ENCODE measurements at places on chromosomes 12 and 14.

DNA sequence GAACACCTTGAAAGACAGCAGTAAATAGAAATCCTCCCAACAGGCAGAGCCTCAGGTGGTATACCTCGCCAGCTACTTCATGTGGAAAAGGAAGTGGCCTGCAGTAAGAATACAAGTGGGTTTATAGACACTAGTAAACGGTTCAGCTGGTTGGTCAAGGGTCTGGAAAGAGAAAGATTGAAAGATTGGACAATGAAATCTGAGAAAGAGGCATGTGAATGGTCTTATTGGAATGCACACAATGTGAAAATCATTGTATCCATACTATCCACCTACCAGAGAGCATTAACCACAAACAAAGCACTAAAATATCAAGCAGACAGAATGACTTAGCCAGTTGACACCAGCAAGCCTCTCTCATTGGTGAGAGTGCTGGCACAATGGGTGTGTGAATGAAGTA lies 98.2 kb downstream of the SSPN start:
- no peak for ATAC-seq

DNA sequence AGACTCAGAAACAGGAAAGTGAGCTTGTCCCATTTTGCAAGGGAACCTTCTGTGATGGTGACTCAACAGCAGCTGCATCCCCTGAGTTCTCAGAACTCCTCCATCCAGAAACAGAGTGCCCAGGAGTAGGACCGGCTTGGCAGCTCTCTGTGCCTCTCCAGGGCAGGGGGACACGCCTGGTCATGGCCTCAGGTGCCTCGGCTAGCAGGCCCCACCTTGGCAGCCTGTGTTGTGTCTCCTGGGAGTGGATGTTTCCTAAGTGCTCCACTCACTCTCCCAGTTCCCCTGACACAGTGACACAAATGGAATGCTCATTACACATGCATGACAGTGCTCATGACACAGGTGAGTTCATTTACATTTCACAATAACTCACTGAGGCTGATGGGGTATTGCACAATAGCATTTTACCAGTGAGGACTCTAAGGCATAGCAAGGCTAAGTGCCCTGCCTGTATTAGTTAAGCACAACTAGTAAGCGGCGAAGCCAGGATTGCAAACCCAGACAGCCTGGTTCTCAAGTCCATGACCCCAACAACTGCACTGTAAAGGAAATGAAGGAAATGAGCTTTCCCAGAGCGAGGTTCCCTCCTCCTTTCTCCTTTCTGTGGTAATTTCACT lies 47.4 kb downstream of the CALM1 start:
- no peak for ATAC-seq

- ATAC-seq: peak; percentile 65
Measured at GRCh38 chr14:21382886-21383847, 652 bp downstream of the SUPT16H start.

- no peak for ATAC-seq
Measured at GRCh38 chr14:31933716-31934115, 143.4 kb upstream of the ARHGAP5 start.

GRCh38 chr12:89195470-89195869 lies 156.8 kb downstream of the DUSP6 start:
- no peak for ATAC-seq

- peak; percentile 47 for ATAC-seq
Measured at GRCh38 chr12:132413931-132414588, 75.9 kb upstream of the FBRSL1 start.

DNA sequence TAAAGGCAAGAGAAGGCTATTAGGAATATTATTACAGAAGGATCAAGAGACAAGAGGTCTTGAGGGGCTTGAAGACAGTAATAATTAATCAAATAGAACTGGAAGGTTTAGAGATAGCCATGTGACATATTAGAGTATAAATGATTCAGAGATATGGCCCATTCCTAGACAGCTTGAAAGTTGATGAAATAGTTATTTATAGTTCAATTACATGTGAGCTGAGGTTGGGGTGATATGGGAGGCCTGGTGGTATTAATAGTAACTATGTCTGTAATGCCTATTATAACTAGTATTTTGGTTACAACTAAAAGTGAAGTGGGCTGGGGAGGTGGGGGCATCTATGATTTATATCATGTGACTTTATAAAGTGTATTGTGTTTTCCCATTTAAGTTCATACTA lies 14.1 kb upstream of the MIS18BP1 start:
- no peak for ATAC-seq

DNA sequence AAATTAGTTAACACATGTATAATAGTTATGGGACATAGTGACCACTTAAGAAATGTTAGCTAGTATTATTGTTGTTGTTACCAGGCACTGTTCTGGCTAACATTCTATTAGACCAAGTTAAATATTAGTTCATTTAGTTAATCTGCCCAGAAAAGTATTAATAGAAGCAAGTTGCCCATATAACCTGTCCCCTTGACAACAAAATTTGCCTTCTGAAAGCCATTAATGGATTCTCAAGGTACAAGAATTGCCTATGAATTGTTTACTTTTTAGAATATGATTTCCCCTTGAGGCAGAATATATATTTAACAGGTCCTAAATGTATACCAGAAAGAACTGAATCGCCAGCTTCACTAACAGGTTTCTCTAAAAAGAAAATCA lies 167.3 kb upstream of the TMCC3 start:
- ATAC-seq: no peak

DNA sequence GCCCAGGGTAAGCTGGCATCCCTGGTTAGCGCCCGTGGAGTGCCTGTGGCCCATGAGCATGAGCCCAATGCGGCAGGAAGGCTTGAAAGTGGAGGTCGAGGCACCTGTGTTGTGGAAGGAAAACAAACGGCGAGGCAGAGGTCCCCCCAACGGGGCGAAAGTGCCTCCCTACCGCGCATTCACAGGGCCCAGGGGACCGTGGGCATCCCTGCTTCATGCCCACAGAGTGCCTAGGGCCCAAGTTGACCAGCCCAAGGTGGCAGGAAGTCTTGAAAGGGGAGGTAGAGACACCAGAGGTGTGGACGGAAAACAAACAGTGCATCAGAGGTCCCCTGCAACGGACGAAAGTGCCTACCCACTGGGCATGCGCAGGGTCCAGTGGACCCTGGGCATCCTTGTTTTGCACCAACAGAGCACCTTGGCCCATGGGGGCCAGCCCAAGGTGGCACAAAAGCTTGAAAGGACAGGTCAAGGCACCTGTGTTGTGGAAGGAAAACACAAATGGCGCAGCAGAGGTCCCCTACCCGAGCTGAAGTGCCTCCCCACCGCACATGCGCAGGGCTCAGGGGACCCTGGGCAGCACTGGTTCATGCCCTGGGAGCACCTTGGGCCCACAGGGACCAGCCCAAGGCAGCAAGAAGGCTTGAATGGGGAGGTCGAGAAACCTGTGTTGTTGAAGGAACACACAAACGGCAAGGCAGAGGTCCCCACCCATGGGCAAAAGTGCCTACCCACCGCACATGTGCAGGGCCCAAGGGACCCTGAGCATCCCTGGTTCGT lies 377.5 kb downstream of the ALG10 start:
- ATAC-seq: no peak

GRCh38 chr12:62351326-62351725 lies 91.1 kb downstream of the USP15 start:
- no peak for ATAC-seq

GRCh38 chr12:132610051-132610759 lies at the start of gene LRCOL1:
Gene LRCOL1, minus strand, starts transcription at chr12:132610582. Its CDS starts 4,331 bp downstream, at chr12:132606251.
- ATAC-seq: peak; percentile 74

DNA sequence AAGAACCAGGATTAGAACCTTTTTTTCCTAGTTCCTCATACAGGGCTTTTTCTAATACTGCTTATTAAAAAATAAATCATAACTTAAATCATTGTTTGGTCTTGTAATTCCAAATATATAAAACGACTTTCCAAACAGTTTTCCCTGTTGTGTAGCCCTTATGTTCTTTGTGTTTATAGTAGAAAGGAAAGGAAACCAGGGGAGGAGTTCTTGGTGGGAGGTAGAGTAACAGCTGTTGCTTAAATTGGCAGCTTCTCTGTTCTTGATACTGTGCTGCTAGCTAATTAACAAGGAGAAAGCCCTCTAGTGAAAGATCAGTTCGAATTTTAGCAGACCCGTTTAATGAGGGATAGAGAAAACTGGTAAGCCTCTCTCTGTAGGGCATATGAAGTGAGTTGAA lies 15.0 kb downstream of the SRP54 start:
- no peak for ATAC-seq

DNA sequence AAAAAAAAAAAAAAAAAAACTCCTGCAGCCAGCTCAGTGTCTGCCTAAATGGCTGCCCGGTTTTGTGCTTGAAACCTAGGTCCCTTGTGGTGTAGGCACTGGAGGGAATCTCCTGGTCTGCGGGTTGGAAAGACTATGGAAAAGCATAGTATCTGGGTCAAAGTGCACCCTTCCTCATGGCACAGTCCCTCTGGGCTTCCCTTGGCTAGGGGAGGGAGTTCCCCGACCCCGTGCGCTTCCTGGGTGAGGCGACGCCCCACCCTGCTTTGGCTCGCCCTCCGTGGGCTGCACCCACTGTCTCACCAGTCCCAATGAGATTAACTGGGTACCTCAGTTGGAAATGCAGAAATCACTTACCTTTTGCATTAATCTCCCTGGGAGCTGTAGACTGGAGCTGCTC lies 14.3 kb downstream of the PTCSC3 start:
- no peak for ATAC-seq

DNA sequence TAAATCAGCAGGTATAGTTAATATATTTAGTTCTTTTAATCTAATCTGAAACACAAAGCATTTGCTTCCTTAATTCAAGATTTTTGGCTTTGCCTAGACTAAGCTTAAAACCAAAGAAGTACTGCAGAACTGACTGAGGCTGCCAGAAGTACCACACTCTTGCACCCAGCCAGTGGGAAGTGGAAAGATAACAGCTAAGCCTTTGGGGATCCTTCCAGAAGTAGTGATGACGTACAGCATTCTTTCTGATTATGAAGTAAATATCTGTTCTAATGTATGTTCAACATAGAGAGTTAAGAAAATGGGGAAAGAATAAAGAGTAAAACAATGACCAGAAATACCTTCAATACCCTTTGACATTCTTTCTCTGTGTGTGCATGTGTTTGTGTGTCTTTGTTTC lies 19.3 kb downstream of the NTF3 start:
- ATAC-seq: no peak

DNA sequence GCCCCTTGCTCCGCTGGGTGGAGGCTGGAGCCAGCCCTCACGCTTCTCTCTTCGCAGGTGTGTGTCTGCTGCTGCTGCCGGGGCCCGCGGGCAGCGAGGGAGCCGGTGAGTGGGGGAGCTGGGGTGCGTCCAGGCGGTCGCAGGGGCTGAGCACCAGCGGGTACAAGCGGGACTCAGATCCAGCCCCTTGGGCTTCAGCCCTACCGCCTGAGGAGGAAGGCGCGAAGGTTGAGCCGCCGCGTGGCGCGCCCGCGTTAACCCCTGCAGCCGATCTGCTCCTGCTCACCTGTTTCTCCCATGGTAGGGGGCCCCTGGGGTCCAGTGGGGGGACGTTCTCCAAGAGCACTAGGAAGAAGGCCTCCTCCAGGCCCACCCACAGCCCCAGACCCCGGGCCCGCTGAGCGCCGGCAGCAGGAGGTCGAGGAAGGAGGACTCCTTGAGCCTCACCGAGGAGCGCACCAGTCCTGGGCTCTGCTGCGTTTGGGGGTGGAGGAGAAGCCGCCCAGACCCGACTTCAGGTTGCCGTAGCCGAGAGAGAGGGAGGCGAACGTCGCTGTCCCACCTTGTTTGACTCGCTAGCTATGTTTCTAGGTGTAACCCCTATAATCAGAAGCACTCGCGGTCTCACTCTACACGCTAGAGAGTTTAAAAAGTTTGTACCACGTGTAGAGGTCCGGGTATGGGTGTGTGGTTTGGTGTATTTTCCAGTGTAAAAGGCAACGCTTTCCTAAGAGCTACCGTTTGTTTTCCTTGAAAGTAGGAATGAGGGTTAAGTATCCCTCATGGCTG lies 834 bp downstream of the COCH start:
- ATAC-seq: no peak

DNA sequence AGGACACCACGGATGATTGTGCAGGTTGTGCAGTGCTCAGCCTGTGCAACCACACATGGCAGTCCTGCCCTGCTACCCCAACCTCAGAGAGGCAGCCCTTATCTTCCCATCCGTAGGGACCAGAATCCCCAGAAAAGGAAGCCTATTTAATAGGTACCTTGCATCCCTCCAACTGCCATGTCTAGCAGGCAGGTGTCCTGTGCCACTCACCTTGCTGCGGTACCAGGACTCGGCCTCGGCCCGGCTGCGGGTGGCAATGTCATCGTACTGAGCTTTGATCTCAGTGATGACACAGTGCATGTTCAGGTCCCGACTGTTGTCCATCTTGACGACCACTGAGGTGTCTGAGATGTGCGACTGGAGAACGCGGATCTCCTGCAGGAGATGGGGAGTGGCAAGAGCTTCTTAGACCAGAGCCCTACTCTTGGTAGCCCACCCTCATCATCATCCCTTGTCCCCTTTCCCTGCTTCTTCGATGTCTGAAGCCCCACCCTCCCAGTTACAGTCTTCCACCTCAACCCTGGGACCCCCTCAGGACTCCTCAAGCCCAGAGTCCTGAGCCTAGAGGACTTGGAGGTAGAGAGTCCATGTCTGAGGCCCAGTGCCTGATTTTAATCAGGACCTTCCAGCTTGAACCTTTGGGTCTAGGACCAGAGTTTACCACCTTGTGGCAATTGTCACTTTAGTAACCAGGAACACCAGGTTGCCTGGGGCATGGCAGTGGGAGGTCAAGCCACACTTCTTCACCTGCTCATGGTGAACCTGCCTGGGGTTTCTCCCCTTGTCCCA lies 20.5 kb downstream of the KRT7 start:
- ATAC-seq: no peak

- peak; percentile 44 for ATAC-seq
Measured at GRCh38 chr12:58310368-58310767, 369.0 kb downstream of the ATP23 start.

GRCh38 chr12:88693837-88694445 lies 113.7 kb upstream of the KITLG start:
- ATAC-seq: no peak

DNA sequence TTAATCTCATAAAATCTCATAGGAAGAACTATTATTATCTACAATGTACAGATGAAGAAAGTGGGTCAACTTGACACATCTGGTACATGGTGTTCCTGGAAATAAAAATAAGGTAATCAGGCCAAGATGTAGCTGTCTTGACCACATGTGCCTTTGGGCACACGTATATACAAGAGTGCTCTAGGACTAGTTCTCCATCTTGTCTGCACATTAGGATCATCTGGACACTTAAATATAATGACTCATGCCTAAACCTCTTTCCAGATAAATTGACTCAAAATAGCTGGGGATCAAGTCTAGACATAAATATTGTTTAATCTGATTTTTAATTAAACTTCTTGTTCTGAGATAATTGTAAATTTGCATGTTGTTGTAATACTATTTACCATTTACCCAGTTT lies 182.6 kb downstream of the CNTN1 start:
- no peak for ATAC-seq

GRCh38 chr12:100824476-100824875 lies 29.9 kb downstream of the ANO4 start:
- ATAC-seq: no peak

GRCh38 chr14:80944861-80945617 lies 3.5 kb upstream of the CEP128 start:
- no peak for ATAC-seq

DNA sequence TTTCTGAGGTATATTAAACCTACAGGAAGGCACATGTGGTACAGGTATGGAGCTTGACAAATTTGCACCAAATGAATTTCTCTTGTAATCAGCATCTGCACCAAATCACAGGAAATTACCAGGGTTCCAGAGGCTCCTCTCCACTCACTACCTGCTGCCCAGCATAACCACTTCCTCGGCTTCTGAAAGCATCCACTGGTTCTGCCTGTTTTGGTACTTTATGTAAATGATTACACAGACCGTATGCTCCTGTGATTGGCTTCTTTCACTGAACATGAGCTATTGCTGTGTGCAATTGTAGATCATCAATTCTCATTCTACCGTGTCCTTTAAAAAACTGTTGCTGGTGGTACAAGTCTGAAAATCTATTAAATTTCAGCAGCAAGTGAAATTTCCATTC lies 522.1 kb downstream of the TMEM132D start:
- no peak for ATAC-seq

All from SK-N-SH treated with all-trans-retinoic acid at 6 μM for 48 hours (cell line).